ENCODE measurements at places on chromosomes 13 and 19.

GRCh38 chr13:73306688-73307087 lies 247.9 kb downstream of the KLF5 start:
- no peak for DNase-seq

GRCh38 chr19:35828692-35829301 lies 16.2 kb upstream of the PRODH2 start:
- DNase-seq: peak; percentile 14

DNA sequence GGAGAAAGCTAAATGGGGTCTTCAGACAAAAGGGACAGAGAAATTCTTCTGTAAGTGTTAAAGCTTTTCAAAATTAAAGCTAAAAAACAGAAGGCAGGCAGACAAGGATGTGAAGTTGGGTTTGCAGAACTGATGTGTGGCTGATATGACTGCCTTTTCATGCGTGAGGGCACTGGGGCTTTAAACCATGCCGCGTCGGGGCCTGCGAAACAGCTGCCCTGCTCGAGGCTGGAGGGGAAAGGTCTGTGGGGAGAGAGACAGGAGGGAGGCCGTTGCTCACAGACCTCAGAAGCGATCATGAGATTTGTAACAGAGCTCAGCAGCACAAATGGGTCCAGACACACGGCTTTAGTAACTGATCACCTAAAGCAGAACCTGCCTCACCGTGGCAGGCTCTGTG lies 23.5 kb downstream of the CAPS start:
- no peak for DNase-seq

- DNase-seq: no peak
Measured at GRCh38 chr19:17097593-17098126, 22.1 kb downstream of the MYO9B start.

DNA sequence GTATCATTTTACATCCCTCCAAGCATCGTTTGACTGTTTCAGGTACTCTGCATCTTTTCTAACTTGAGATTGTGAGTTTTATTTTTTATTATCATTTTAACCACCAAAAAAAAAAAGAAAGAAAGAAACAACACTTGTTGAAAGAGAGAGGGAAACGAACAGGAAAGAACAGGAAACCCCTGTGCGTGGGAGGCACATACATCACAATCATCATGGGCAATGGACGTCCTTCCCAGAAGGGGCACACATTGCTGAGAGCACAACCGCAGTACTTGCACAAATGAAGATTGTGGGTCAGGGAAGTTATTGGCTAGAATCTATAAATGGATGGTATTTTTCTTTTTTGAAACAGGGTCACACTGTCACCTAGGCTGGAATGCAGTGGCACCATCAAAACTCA lies 1.7 kb downstream of the CLC start:
- no peak for DNase-seq

DNA sequence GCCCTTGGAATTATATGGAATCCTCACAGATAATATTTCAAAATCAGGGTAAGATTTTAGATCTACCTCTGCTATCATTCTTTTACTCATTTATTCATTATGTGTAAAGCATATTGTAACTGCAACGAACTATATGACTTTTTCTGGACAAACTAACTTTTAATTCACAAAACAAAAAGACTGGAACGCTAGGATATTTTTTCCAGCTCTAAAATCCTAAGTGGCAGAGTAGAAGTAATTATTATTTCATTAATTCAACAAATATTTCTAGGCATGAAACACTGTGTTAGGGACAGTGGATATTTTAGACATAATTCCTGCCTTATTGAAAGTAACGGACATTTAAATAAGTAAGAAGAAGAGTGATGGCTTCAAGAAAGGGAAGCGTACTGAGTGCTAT lies 26.9 kb upstream of the SOX21 start:
- no peak for DNase-seq

- no peak for DNase-seq
Measured at GRCh38 chr19:50167314-50167721, 4.2 kb upstream of the IZUMO2 start.

- DNase-seq: no peak
Measured at GRCh38 chr13:99614465-99614885, 113.2 kb downstream of the TM9SF2 start.

DNA sequence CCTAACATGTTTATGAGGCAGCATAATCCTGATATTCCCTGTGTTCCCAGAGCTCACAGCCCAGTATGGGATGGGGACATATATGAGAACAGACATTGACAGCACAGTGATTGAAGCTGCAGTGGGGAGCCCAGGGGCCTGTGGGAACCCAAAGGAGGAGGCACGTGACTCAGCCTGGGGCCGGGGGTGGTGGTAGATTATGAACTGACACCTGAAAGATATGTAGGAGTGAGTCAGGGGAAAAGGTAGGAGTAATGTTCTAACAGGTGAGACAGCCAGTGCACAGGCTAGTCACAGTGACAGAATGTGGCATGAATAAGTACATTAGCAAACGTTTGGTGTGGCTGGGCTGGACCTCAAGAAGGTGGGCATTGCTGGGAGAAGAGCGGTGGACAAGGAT lies 29.0 kb downstream of the CKM start:
- DNase-seq: no peak

GRCh38 chr13:111506621-111507020 lies 186.2 kb downstream of the TEX29 start:
- no peak for DNase-seq

- DNase-seq: no peak
Measured at GRCh38 chr19:46602392-46603194, 1.5 kb downstream of the CALM3 start.

GRCh38 chr13:95724252-95724651 lies 47.3 kb downstream of the DNAJC3 start:
- DNase-seq: no peak

GRCh38 chr13:80361883-80362327 lies 21.0 kb upstream of the SPRY2 start:
- no peak for DNase-seq

- DNase-seq: no peak
Measured at GRCh38 chr13:19181621-19182485, at the start of gene TUBA3C. Gene TUBA3C, minus strand, starts transcription at chr13:19181824. Its CDS starts 77 bp downstream, at chr13:19181747.

GRCh38 chr19:17255150-17255621 lies 9.4 kb downstream of the USHBP1 start:
- DNase-seq: no peak

All from fibroblast of the conjunctiva (primary cell).